Activated CD8-positive, alpha-beta memory T cell treated with anti-CD3 and anti-CD28 coated beads for 1 hour (primary cell): ENCODE measurements at places on chromosomes 7 and 10.

GRCh38 chr10:19947656-19948055, 131.4 kb downstream of the PLXDC2 start:
- DNase-seq, result no peak

- DNase-seq, result no peak
Measured at GRCh38 chr7:7136466-7137381, 45.6 kb upstream of the C1GALT1 start.

GRCh38 chr10:47024399-47025252, 113.4 kb downstream of the PTPN20 start:
- DNase-seq, result peak; percentile 27

DNA sequence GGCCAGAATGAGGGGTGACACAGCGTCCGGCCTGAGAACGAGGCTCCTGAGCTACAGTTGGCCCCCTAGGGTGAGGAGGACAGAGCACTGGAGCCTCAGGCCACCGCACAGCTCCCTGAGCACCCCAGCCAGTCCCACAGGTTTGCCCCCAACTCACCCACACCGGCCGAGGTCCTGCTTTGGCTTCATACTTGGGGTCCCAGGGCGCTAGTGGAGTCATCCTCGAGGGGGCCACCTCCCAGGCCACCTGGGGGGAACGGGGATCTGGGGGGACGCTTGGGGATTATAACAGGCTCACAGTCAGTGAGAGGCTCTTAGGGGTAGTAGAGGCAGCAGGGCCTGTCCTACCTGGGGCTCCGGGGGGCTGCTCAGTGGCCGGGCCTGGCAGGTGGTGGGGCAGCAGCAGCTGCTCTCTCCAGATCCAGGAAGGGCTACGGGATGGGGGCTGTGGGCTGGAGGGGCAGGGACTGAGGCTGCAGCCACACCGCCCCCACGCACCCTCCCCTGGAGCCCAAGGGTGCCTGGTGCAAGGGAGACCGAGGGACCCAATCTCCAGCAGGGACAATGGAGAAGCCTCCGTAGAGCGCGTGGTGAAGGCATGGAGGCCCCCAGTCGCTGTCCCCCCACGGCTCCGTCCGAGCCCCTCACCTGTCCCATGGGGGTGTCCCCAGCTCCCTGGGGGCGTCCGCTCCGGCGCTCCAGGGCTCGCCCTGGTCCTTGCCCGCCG, 588 bp downstream of the SAP25 start:
- no peak for DNase-seq

- DNase-seq, result no peak
Measured at GRCh38 chr10:101920546-101920945, 76.9 kb upstream of the KCNIP2 start.

DNA sequence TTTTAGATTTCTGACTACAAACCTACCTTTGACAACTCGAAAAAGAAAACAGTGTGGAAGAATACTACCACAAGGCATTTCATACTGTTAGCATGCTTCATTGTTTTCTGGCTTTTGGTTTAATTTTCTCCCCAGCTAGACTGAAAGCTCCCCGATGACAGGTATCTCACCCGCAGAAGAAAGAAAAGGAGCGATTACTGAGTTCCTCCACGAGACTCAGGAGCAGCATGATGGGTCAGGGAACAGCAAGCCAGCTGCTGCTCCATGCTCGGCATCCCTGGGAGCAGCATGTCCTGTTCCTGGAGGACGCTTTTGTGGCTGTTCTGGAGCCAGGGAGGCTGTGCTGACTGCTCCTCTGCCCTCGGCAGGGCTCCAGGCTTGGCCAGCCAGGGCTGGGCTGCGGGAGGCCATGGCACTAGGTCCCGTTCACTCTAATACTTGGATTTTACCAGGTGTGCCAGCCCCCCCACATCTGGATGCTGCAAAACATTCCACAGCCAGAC, 133.4 kb downstream of the PRKAG2 start:
- no peak for DNase-seq

DNA sequence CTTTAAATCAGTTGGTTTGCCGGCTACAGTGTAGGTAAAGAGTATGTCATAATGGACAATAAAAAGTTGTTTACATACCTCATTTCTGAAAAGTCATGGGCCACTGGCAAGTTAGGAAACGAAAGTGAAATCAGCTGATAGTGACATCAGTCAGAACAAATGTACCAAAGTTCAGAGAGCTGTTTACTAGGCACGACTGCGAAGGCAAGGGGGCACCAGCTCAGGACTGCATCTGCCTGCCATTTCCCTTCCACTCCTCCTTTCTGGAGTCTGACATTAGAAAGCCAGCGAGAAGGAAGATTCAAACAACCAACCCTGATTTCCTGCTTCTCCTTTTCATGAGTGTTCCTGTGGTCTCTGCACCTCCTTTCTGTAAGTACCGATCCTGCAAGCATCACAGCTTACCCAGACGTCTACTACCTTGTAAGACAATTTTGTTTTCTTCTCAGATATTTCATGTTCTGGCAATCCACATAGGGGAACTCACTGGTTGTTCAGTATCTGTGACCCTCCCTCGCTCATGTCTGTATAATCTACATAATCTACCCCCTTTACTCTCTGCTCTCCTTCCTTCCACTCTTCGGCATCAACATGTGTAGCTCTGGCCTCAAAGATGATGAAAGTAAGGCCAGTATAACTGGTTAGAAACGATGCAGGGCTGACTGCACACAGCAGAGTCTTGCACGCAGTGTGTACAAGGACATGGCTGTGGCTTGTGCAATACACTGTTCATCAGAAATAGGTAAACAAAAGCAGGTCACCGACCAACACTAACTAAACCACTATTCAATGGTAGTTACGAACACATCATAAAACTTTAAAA, at the start of gene TMEM140:
TSS of gene TMEM140 (plus strand) at position 174 of the 823 bp plus-strand sequence. CDS start 16,370 bp downstream, outside the sequence.
- DNase-seq, result peak; percentile 25

DNA sequence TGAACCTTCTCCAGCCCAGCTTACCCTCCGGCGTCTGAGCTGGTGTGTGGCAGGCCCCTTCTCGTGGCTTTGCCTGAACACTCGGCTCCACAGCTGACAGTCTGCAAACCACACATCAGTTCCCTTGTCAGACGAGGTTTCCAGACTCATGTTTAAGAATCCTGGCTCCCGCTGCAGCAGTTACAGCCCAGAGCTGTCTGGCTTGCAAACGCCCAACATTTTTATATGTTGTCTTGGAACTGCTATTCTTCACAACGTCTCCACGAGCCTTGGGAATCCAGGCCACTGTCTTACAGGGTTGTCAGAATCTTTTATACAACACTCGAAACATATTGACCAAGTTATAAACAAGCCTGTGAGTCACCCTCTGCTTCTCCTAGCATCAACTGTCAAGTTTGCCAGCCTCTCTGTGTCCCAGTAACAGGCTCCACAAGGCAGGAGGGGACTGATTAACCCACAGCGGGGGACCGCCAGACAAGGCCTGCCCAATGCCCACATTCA, 68.1 kb downstream of the TNS3 start:
- DNase-seq, result no peak

DNA sequence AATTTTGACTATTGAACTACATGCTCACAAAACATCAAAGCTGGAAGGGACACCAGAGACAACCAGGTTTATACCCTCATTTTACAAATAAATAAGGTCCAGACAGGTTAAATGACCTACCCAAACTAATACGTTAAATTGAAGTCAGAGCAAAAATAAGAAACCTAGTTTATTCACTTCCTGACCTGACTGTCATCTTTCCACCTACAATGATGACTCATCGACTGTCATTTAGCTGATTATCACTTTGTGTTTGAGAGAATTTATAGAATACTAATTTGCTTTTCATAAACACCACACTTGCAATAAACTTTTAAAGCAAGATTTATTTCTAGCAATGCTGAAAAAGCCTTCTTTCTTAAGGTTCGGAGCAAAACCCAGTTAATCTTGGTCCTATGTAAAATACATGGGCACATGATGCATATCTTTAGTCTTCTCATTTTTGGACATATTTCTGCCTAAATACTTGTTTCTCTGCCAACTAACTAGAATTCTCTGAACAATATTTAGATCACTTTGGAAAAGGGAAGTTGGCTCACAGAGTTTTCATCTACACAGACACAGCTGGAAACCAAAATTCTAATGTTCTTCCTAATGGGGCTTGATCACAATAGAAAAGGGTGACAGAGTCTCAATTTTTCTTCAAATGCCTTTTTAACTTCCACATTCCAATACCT, 16.7 kb upstream of the LRRN3 start:
- DNase-seq, result no peak

GRCh38 chr7:2488272-2488645, 12.1 kb upstream of the GRIFIN start:
- no peak for DNase-seq

- no peak for DNase-seq
Measured at GRCh38 chr7:37960483-37960882, 40.0 kb downstream of the EPDR1 start.

DNA sequence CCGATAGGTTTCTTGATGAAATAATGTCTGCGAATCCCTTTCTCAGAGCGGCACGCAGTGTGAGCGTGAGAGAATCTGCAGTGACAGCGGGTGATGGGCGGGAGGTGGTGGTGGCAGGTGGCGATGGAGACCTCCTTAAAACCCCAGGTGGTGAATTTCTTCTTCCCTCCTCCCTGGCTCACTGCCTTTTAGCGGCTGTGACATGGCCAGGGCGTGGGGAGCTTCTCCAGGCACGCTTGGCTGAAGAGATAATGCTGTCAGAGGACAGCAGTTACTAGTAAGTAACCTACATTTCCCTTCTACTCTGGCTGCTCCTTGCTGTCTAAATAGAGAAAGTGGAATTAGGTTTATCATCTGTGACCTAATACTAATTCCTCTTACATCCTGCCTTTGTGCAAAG, 141.4 kb upstream of the INSYN2A start:
- no peak for DNase-seq

GRCh38 chr10:23556727-23557440, 118.0 kb downstream of the OTUD1 start:
- DNase-seq, result no peak

DNA sequence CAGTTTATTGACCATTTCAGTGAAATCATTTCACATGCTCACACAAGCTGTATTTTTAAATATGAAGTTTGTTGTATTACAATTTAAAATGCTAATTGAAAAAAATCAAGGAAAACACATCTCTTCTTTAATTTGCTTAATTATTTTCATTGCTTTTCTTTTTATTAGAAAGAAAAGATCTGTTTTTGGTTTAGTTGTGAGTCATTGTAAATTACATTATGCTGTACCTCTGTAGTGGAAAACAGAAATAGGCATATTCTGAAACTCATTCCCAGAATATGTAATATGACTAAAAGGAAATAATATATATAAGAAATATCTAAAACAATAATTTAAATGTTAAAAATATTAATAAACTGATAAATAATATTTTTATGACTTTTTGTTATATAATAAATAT, 161.9 kb downstream of the HGF start:
- DNase-seq, result no peak

DNA sequence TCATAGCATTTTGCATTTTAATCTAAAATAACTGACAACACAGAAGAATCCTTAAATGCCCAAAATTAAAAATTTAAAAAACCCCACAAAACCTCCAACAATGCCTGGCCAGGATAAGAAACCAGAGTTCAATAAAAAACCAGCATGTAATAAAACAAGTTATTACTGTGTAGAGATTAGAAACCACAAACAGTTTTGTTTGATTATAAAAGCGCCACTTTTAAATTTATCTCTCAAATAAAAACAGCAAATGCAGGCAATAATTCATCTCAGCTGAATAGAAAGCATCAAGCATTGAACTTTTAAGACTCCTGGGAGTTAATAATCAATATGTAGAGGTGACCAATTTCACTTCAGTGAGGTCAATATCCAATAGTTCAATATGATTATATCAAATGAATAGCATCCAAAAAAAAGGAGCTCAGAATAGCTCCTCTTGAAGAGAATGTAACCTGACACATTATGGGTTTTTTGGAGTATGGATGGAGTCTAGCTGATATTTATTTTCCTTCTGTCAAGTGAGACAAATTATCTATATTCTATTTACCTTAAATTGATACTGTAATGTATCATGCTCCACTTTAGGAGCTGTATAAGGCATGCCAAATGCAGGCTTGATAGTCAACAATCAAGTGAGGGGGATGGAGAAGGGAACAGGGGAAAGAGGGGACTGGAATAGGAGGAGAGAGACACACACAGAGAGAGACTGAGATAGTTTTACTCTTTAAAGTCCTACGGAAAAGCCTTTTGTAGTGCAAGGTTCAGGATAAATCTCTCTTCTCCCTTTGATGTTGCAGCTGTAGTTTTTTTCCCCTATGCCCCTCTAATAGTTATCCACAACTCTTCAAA, 130.9 kb downstream of the RSU1 start:
- no peak for DNase-seq

DNA sequence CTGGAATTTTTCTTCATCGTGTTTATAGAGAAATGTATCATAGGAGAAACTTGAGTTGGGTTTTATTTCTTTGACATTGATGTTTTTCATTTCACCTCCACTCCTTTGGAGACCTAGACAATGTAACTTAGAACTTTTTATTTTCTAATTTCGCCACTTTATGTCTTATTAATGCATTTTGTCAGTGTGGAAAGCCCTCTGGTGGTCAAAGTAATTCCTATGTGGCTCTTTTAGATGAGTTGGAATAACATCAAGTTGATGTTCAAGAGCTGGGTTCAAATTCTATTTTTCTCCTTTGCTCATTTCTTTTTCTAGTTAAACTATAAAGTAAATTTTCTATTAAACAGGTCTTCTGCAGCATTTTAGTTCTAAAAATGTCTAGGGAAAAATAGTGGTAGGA, 478.6 kb downstream of the LRMDA start:
- no peak for DNase-seq

- no peak for DNase-seq
Measured at GRCh38 chr10:18140149-18140956, at the start of gene CACNB2. CACNB2 (plus strand) TSS chr10:18140424.

- DNase-seq, result no peak
Measured at GRCh38 chr10:121886997-121887622, 40.7 kb downstream of the ATE1 start.

DNA sequence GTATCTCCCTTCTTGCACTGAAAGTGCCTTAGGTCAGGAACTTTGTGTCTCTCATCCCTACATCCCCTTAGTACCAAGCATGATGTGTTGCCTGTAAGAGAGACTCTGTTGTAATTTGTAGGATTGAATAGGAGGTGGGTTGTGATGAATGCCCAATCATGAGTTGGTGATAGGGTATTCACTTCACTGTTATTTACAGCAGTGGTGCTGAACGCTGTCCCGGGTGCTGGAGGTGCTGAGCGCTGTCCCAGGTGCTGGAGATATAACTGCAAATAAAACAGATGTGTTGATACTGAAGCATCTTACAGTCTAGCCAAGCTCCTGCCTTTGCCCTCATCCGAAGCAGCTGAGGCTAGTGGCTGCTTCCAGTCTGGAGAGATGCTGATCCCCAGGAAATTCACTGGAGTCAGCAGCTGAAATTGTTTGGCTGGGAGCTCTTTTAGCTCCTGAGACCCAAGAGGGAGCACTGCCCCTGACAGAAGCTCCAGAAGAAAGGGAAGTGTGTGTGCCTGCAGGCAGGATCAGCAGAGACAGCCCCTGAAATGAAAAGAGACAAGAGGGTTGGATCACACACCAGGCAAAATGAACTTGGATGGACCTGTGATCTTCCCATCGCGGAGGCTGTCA, 183.4 kb downstream of the SORCS3 start:
- DNase-seq, result no peak

GRCh38 chr7:155919391-155920067, 107.3 kb upstream of the SHH start:
- no peak for DNase-seq

- DNase-seq, result no peak
Measured at GRCh38 chr7:154424350-154424749, 372.2 kb downstream of the DPP6 start.

GRCh38 chr7:110105840-110106239, 985.1 kb upstream of the LRRN3 start:
- no peak for DNase-seq

GRCh38 chr7:117689406-117689805, 183.8 kb downstream of the CTTNBP2 start:
- DNase-seq, result no peak

- DNase-seq, result no peak
Measured at GRCh38 chr10:30861221-30861620, 170.4 kb downstream of the ZNF438 start.

- no peak for DNase-seq
Measured at GRCh38 chr7:25686493-25686892, 458.2 kb upstream of the NPVF start.
